Fibroblast of pulmonary artery (primary cell): ENCODE measurements at places on chromosomes 11 and 22.

DNA sequence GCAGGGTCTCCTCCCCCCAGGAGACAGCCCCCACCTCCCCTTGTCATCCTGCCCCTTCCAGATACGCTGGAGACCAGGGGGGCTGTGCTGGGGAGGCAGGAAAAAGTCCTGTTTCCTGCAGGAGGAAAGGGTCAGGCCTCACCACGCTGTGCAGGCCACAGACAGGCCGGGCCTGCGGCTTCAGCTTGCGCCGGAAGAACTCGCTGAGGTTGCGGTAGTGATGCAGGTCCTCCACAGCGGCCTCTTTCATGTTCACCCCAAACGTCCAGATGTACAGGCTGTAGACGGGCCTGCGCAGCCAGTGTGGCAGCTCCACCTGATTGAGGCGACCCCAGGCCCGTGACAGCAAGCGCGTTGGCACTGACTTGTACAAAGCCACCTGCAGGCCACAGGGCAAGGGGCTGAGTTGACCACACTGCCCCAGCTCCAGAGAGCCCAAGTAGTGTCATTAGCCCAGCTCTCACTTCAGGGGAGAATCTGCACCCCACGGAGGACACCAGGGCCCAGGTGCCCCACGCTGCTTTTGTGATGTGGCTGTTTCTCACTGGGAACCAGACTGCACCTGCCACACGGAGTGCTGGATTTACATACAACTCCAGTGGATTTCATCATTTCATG lies 40.4 kb downstream of the PISD start:
- no peak for DNase-seq

GRCh38 chr22:49334976-49335375 lies 492.7 kb downstream of the BRD1 start:
- no peak for DNase-seq

- DNase-seq: no peak
These were observed 775.6 kb downstream of the BRD1 start for GRCh38 chr22:49052023-49052538.

GRCh38 chr22:30079952-30080533 lies at the start of gene HORMAD2:
HORMAD2 (plus strand) TSS chr22:30080464; CDS start chr22:30093953, 13,489 bp downstream.
- peak; percentile 33 for DNase-seq

DNA sequence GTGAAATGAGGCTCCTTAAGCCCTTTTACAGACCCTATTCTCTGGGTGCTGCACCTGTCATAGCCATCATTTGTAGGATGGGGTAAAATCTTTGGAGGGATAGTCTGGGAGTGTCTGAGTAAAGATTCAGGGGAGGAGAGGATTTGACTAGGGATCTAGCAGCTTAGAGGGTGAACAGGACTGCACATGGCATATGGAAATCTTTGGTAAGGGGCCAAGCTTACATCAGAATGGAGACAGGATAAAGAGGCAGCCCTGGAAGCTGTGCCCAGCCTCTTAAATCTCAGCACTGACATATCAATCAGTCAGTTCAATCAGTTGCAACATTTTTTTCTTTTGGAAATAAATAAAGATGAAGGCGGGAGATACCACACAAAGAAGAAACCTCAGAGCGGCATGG lies 301.8 kb upstream of the CADM1 start:
- DNase-seq: no peak

DNA sequence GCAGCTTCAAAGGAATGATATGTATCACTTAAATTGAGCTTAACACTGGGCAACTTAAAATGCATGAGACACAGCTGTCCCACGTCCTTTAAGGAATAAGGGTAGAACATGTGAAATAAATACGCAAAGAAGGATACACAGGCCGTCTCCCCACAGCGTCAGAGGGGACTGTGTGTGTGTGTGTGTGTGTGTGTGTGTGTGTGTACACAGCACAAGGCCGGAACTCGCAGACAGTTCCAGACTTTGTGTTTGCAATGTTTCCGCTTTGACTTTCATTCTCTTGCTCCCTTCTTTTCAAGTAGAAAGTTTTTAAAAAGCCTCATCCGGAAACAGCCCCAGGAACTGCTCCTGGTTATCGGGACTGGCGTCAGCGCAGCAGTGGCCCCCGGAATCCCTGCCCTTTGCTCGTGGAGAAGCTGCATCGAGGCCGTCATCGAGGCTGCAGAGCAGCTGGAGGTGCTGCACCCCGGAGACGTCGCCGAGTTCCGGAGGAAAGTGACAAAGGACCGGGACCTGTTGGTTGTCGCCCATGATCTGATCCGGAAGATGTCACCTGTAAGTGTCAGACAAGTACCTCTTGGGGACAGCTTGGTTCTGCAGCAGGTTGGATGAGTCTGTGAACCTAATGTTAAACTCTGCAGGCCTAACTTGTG lies 13.3 kb downstream of the FAM118A start:
- DNase-seq: no peak

DNA sequence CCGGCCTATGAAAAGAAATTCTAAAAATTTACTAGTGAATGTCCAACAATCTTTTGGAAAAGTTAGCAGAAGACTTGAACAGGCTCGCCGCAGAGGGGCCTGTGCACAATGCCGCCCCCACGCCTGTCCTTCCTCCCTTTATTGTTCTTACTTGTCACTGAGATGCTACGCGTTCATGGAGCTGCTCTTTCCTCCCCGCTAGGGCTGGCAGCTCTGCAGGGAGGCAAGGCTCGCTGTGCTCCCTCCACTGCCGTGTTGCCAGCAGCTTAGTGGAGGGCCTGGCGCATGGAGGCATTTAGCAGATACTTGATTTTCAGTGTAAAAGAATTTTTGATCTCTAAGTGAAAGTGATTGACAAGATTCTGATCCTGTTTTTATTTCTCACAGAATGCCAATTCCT lies 14.7 kb downstream of the PHRF1 start:
- no peak for DNase-seq
